Stimulated activated CD8-positive, alpha-beta memory T cell treated with anti-CD3 and anti-CD28 coated beads, Interleukin-12 subunit alpha, Interleukin-12 subunit beta, amount 100 ng/mL, for 4 hours (primary cell): ENCODE measurements at places on chromosomes 5 and 9.

DNA sequence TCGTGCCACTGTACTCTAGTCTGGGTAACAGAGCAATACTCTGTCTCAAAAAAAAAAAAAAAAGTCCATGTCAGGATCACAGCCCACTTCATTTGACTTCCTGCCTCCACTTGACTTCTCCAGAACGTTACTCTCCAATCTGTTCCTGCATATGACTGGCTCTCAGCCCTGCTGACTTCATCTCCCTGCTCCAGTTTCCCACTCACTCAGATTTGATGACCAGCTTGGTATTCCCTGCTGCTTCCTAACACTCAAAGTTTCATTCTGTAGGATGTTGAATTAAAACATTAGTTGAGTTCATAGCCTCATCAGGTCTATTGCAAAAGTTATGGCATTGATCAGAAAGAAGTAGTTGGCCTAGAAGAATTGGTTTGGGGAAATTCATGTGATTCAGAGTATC is 52.3 kb downstream of the UGCG start:
- no peak for DNase-seq

DNA sequence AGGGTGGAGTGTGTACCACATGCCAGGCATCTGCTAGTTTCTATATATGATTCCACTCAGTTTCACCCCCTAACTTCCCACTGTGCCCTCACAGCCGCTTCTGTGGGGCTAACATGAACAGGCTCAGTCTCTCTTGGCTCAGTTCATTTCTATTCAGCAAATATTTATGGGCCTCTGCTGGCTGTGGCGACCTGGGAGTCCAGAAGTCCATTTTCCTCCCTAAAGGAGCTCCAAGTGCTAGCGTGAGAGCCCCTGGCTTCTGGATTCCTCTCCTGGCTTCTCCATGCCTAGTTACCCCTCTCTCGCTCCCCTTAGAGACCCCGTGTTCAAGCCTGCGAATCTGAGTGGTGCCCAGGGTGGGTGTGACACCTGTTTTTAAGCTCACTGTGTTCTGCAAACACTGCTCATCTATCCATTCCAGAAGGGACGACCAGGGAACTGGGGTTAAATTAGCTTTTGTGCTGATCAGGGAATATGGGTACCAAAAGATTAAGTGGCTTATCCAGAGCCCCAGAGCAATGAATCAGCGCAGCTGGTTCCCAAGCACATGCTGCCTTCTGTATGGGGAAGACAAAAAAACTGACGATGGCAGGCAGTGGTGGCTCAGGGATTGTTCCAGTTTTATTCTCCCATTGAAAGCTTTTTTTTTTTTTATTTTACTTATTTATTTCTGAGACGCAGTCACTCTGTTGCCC is 57.6 kb downstream of the HMCN2 start:
- DNase-seq = no peak

DNA sequence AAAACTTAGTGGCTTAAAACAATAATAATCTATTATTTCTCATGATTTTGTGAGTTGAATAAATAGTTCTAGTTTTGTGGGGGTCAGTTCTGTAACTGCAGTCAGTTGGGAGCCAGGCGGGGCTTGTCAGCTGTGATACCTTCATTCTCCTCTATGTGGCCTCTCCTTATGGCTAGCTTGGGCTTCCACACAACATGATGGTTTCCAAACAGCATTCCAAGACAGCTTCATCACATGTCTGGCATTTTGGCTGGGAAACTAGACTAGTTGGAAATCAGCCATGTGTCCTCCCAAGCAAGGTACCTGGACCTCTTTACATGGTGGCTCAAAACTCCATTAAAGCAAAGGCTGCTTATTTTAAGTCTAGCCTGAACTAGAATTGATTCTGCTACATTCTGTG is 61.4 kb upstream of the RANBP3L start:
- DNase-seq = no peak

- DNase-seq = no peak
Observed at GRCh38 chr5:3027185-3027865, 275.8 kb upstream of the IRX2 start.
